ENCODE measurements at places on chromosomes 2 and 18.

- DNase-seq: no peak
Observed at GRCh38 chr18:72830109-72830508, 37.7 kb downstream of the NETO1 start.

DNA sequence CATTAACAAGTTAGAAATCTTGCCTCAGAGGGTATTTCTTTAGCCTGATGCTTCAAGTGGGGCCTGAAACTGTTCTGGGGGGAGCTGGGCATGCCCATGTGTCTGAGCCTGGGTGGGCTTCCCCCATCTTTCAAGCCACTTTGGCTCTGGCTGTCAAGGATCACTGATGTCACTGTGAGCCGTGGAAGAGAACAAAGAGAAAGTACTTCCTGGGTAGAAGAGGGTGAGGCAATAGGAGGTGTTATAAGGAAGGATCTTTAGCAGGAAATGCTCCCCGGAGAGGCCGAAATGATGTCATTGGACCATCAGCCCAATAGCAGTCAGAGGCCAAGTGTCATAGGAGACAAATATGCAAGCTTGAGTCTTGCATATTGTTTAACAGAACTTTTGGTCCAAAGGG is 228.4 kb upstream of the MEX3C start:
- DNase-seq: no peak

DNA sequence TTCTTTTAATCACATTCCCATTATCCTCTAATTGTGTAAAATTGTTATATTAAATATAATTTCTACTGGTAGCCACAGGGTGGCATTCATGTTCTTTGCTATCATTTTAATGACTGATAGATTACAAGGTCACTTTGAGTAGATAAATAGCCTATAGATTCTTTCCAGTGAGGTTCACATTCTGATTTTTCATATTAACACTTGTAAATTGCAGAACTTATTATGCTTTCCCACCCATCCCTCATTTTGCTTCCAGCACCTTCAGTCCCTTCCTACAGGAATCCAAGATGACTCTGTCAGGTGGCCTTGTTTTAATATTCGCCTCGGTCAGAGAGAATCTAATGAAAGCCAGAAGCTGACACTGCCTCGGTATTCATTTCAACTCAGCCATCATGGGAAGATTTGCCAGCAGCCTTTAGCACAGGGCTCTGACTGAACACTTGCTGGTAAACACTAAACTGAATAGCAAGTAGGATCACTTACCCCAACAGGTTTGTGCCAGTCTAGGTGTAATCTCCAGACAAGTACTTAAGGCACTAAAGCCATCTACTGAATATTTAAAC is 101.2 kb upstream of the FSHR start:
- DNase-seq: no peak

GRCh38 chr2:4930704-4931103 is 761.5 kb upstream of the SOX11 start:
- DNase-seq: no peak

GRCh38 chr2:151826737-151827157 is 1.5 kb downstream of the ARL5A start:
- DNase-seq: no peak

DNA sequence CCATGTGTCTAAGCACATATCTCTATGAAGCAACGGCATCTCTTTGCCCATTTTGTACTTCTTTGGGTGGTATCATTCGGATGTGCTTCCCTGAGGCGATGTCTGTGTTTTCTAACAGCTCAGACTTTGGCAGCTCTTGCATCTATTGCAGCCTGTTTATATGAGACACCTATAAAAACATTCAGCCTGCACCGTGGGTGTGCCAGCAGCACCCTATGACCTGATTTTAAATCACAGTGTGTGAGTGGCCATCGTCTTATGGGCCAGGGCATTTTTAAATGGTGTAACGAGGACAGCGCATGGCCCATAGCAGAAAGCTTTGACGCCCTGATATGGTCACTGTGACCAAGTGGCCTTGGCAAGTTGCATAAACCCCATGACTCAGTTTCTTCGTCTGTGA is 12.9 kb downstream of the NPAS2 start:
- DNase-seq: no peak

- no peak for DNase-seq
Observed at GRCh38 chr2:10034333-10035052, 8.9 kb upstream of the KLF11 start.

Measured in activated CD4-positive, alpha-beta T cell treated with anti-CD3 and anti-CD28 coated beads, Interleukin-2, amount 50 U/mL, for 4 hours (primary cell).